ENCODE measurements at places on chromosomes 2 and 18.

DNA sequence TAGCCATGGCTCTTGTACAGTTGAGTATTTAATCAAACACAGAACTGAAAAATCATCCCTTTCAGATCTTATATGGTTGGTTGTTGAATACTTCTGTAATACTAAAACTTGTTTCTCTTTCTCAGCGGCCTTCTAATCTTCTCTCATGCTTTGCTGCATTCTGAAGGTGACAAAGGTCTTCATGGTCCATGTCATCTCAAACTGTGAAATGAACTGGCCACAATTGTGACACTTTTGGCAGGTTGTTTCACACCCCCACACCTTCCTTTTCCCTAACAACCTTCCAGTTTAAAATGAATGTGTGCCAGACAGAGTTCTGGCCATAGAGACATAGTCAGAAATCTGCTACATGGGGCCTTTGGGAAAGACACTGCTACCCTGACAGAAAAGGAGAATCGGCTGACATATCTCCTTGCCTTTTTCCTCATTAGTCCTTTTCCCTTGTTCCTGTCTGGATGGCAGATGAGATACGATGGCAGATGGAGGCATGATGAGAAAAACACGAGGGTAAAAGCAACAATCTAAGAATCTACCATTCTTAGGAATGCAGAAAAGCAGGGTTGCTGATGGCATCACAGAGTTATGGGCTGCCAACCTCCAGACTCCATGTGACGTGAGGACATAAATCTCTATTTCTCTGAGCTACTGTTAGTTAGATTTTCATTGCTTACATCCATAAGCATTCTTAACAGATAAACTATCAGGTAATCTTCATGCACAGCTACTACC lies 106.5 kb downstream of the PIGN start:
- no peak for DNase-seq

- DNase-seq: no peak
These were observed 322.8 kb downstream of the RIT2 start for GRCh38 chr18:42792731-42793130.

- no peak for DNase-seq
These were observed 8.5 kb downstream of the TYW5 start for GRCh38 chr2:199946836-199947235.

GRCh38 chr2:205752296-205752820 lies 70.1 kb downstream of the NRP2 start:
- no peak for DNase-seq

- DNase-seq: no peak
These were observed 174.3 kb downstream of the ERBB4 start for GRCh38 chr2:212364112-212364985.
